ENCODE measurements at places on chromosomes 12 and 14.

GRCh38 chr12:47980197-47980596, 16.8 kb downstream of the TMEM106C start:
- DNase-seq: no peak

- DNase-seq: no peak
Observed at GRCh38 chr12:122389677-122390076, 32.8 kb downstream of the CLIP1 start.

DNA sequence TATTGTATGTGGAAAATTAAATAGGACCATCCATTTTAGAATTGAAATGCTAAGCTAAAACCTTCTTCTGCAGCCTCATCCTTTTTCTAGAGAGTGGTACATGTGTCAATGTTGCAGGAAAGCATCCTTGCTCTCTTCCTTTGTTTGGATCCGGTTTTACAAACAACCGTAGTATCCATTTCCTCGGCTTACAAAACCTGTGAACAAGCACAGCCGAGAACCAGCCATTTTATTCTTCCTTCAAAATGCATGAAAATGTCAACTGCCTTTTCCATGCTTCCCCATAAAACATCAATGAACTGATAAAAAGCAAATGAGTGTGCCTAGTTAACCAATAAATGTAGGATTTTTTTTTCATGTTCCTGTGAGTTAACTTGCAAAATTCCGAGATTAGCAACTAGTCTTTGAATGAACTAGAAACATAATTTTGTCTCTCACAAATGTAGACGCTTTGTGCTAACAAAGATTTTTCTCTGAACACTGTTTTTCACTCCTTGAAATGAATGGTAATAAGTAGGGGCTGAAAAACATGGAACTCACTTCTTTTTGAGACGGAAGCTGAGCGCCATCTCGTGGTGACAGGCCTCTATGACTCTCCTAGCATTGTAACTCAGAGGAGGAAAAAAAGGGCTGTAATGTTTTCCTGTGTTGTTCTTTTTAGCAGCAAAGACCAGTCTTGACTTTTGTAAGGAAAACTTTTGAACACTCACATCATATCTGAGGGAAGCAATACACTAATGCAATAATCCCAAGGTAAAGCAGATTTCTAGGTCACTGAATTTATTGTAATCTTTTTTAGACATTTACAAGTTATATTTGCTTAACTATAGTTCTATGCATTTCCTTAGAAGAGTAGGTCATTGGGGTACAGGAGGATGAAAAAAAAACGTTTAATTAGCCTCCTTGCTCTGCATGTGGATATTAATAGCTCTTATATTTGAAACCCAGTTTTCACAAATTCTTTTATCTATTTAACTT, 157.4 kb upstream of the FOXG1 start:
- no peak for DNase-seq

- DNase-seq: no peak
Observed at GRCh38 chr12:5989621-5990020, 44.6 kb upstream of the ANO2 start.

GRCh38 chr12:93848523-93849101, 171.4 kb downstream of the CRADD start:
- no peak for DNase-seq

DNA sequence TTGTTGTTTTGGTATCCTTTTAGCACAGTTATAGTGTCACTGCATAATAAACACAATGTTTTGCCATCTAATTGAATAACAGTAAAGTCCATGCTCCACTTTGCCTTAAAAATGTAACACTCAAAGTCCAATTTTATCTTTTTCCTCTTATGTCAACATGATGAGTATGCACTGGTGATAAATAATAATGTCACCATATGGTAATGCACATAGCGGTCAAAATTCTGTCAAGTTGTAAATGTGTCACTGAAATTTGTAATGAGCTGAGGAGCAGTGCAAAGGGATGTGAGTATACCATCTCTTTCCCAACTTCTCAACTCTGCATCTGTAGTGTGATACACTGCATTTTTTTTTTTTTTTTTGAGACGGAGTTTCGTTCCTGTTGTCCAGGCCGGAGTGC, 65.7 kb downstream of the EML5 start:
- no peak for DNase-seq

Data from activated T-helper 1 cell treated with Interleukin-2 at 50 U/mL for 16 hours (primary cell).